Pancreas (tissue), 10 donors: ENCODE measurements at places on chromosomes 4 and X. TPM values are rescaled to one million over a fixed set of nuclear protein-coding genes. Genes with fewer than 3 reads are reported as not detected.

The NAP1L2 gene
- 0.79 TPM for total RNA-seq

The VSIG1 gene
- total RNA-seq, result 0.23 TPM

The PDGFC gene
- 32.9 TPM for total RNA-seq

The SASH3 gene
- total RNA-seq, result 1.1 TPM

The BDH2 gene
- 24.1 TPM for total RNA-seq
